ENCODE measurements at places on chromosomes 5 and 9.

DNA sequence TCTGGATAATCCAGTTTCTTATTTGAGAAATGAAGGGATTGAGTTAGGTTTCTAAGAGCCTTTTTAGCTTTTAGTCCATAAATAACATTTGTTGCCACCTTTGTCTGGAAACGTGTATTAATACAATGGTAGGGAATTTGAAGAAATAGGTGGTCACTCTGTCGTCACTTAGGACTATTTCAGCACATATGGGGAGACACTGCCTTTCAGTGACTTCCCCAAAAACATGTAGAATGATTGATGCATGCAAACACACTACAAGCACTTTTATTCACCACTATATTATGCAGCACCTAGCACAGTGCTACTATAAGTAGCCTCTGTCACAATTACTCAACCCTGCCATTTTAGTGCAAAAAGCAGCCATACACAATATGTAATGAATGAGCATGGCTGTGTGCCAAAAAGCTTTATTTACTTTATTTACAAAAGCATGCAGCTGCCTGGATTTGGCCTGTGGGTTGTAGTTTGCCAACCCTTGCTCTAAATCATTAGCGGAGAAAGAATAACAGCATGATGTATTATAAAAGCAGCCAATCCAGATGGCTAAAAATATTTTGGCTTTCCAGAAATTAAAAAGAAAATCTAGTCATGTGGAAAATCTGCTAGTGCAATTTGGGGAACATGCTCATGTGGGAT is 154.2 kb upstream of the HMHB1 start:
- DNase-seq: no peak

- no peak for DNase-seq
These were observed 3.6 kb downstream of the IQGAP2 start for GRCh38 chr5:76406673-76407072.

DNA sequence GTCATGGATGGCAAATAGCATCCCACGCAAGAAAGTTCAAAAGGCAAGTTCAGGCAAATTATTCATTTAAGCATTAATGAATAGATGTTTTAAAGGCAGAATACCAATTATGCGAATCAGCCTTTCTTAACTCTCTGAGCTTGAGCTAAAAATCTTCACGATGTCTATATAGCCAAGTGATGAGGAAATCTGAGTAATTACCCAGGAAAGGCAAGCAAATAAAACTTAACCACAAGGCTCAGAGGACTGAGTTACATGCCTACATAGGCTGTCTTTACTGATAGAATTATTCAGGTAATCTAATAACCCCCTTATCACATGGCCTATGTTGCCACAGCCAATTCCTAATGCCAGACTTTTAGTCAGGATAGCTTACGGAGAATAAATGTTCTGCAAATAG is 120.8 kb upstream of the MTAP start:
- DNase-seq: no peak

DNA sequence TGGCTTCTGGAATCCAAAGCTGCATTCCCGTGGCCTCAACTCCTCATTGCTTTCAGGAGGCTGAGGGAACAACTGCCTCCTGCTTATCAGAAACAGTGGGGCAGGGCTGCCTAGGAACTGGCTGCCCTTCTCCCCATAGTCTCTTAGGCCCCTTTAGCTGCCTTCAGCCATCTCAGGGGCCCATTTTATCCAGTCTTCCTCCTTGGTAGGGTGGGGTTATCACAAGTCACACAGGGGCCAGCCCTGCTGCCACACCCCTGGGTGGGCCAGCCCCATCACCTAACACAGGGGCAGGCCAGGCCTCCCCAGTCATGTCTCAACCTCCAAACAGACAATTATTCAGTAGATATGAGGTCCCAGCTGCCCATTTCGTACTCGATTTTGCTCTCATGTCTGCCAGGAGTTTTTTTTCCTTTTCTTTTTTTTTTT is 3.9 kb downstream of the ALAD start:
- DNase-seq: no peak

DNA sequence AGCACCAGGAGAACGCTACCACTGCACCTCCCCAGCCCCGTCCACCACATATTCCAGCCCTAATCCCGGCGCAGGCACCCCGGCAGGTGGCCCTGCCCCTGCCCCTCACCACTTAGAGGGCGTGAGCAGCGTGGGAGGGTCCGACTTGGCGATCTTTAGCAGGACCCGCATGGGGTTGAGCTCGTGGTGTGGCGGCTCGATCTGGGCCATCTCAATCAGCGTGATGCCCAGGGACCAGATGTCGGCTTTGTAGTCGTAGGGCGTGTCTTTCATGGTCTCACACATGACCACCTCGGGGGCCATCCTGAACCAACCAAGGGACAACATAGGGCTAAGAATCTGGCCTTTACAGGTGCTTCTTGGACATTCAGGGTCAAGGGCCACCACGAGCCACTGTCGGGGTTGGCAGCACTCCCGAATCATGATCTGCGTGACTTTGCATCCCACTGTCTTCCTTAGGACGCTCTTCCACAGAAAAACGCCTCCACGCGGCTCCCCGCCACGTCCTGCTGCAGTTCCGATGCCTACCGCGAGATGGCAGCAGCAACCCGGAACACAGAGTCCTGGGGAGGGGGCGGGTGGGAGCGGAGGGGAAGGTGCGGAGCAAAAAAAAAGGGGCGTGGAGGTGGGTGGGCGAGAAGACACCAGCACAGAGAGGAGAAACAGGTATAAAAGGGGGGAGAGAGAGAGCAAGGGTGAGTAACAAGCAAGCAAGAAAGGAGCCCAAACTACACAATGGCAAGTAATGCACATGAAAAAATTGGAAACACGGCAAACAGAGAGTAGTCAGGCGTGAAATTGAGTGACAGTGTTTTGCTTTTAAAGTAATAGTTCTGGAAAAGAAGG is 81.3 kb downstream of the STK10 start:
- peak; percentile 46 for DNase-seq

- no peak for DNase-seq
These were observed 278.8 kb downstream of the PSAT1 start for GRCh38 chr9:78575771-78576170.

GRCh38 chr5:179599973-179600372 is 23.5 kb downstream of the HNRNPH1 start:
- DNase-seq: no peak

DNA sequence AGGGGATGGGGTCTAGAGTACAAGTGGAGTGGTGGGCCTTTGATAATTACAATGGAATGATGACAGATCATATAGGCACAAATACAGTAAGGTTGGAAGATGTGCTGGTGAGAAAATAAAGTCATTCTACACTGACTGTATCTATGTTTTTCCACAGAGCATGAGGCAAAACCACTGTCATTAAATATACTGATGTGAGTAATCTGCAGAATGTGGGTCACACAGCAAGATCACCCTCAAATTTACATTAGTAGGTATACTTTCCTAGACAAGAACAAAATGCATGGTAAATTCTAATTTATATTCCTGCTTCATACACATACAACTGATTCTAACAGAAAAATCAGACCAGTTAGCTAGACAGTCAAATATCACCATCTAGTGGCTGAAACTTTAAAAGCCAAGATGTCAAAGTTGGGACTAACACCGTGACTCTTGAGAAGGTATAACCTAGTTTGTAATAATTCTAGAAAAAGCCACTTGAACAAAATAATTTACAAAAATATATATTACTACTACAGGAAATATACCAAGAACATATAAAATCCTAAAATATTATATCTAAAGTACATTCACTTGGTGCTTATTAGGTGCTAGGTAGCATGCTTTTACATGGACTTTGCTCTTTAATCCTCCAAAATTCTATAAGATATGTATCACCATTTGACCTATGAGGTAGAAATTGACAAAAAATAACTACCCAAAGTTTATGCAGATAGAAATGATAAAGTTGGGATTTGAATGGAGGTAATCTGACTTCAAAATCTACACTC is 19.5 kb downstream of the TTC33 start:
- no peak for DNase-seq

- DNase-seq: no peak
These were observed 7.9 kb downstream of the GDNF start for GRCh38 chr5:37831821-37832534.

- DNase-seq: no peak
These were observed 75.6 kb upstream of the ZSWIM6 start for GRCh38 chr5:61256474-61256873.

DNA sequence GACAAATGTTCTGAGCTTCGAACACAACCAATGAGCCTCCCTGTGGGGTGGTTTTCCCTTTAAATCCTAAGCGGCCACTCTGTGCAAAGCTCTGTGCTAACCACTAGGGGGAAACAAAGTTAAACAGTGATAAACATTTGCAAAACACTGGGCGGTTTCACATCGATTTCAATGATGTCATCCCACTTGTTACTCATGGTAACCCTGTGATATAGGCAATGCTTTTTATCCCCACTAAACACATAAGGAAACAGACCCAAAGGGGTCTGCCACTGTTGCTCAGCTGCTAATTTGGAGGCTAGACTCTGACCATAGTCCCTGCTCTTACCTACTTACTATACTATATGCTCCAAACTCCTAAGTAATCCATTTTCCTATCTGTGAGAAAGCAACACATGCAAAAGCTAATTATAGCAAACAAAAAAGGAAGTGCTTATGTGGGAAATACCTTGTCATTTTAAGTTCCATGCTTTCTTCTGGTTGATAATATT is 57.3 kb downstream of the PTPN3 start:
- no peak for DNase-seq

GRCh38 chr5:150251504-150251903 is 38.1 kb downstream of the CAMK2A start:
- no peak for DNase-seq

DNA sequence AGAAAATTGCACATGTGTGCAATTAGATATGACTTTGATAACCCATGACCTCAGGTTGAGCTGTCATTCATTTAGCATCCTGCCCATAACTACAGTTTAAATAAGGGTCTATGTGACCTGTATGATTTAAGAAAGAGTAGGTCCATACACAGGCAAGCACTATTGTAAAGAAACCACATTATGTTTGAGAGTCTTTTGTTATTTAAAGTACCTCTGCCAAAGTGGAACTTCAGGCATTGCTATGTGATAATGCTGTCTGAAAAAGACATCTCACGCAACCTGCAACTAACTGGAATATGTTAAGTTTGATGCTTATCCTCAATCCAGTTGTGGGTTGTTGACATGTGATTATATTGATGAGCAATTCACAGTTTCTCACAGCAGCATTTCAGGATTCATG is 317.0 kb downstream of the TMEM161B start:
- DNase-seq: no peak

DNA sequence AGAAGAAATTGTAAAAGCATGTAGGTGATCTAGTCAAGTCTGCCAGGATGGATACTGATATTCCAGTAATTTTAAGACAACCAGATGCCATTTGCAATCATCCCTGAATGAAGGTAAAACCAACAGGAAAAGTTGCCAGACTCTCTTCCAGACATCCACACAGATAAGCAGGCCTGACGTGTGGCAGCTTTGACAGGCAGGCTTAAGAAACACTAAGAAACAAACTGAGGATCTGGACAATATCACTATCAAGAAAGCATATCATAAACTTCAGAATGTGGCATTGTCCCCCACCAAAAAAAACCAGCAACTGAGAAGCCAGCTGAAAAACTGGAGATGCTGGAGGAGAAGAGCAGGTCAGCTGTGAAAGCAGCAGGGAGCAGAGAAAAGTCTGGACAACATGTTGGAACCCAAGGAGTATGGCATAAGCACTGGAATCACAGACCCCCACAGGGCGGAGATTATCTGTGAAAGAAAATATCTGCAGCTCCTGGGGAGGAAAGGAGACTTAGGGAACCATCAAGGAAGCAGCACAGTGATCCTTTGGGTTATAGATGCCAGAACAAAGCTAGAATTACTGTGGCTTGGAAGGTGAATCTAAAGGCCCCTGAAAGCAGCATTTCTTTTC is 307.0 kb downstream of the CWC27 start:
- DNase-seq: no peak

DNA sequence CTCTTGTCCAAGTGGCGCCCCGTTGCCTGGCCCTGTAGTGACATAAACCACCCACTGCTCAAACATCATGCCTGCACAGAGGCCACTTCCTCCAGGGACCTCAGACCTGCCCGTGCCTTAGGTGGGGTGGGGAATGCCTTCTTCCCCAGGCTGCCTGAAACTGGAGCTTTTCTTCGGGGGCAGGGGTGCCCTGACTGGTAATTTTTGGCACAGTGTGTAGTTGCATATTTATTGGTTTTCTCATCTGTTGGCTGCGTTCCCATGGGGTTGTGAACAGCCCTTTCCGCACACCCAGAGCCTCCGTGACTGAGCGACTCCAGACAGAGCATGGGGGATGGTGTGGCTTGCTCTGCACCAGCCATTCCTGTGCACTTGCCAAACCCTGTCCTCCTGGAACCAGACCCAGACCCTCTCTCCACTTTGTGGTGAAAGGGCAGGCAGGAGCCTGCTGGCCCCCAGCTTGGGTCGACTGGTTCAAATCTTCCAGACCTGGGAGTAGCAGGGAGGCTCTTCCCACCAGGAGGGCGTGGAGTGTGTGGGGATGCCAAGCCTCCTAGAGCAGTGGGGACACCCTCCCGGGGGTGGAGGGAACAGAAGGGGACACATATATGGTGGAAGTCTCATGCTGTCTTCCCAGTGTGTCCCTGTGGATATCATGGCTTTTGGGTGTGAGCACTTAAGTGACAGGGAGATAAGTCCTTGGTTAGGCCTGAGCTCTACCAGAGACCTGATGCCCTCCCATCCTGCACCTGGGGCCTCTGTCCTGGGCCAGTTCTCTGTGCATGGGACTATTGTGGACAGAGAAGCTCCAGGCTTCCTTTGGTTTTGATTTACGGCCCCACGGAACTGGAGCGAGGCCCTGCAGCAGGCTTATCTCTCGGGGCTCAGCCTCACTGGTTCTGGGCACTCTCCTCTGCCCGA is 39.6 kb downstream of the WNK2 start:
- no peak for DNase-seq

DNA sequence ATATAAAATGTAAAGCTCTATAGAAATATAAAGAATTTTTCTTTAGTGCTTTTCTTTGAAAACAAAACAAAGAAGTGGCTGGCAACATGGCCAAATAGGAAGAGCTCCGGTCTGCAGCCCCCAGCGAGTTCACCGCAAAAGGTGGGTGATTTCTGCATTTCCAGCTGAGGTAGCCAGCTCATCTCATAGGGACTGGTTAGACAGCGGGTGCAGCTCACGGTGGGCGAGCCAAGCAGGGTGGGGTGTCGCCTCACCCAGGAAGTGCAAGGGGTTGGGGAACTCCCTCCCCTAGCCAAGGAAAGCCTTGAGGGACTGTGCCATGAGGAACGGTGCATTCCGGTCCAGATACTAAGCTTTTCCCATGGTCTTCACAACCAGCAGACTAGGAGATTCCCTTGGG is 21.0 kb upstream of the TIMD4 start:
- DNase-seq: no peak

GRCh38 chr5:37197340-37198050 is 51.7 kb downstream of the CPLANE1 start:
- no peak for DNase-seq

- peak; percentile 45 for DNase-seq
These were observed 3.8 kb downstream of the CREB3 start for GRCh38 chr9:35736201-35736633.

- no peak for DNase-seq
These were observed 242.3 kb downstream of the NSG2 start for GRCh38 chr5:174287761-174288160.

- no peak for DNase-seq
These were observed 1.2 kb downstream of the FNBP1 start for GRCh38 chr9:130041648-130042405.

- DNase-seq: no peak
These were observed 90.3 kb downstream of the AK8 start for GRCh38 chr9:132787748-132788159.
